Spinal cord (tissue), 10 donors: ENCODE measurements at places on chromosomes 5 and 9.

DNA sequence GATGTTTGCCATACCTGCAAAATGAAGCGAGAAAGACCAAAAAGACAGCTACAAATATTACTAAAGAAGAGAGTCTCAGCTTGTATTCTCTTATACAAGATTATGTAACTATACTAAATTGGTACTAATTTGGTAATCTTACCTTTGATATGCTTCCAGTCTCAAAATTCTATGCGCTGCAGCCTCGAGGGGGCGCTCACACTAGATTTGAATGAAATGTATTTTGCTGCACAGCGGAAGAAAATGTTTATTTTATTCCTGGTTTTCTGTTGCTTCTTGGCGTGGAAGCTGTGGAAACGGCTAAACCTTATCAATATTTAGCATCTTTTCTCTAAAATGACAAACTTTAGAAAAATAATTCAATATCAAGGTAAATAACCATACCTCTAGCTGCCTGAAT, 267.0 kb upstream of the NUDT12 start:
- no peaks in the 10 kb centered on the region for H3K27me3 ChIP-seq
- DNase-seq, result no peak
- H3K27ac ChIP-seq, result no peak overlapping the region
- H3K4me3 ChIP-seq, result no peak overlapping the region

- no peak for DNase-seq
- H3K36me3 ChIP-seq, result no peaks in the 10 kb centered on the region
Measured at GRCh38 chr9:100014846-100015245, 84.0 kb downstream of the ERP44 start.

DNA sequence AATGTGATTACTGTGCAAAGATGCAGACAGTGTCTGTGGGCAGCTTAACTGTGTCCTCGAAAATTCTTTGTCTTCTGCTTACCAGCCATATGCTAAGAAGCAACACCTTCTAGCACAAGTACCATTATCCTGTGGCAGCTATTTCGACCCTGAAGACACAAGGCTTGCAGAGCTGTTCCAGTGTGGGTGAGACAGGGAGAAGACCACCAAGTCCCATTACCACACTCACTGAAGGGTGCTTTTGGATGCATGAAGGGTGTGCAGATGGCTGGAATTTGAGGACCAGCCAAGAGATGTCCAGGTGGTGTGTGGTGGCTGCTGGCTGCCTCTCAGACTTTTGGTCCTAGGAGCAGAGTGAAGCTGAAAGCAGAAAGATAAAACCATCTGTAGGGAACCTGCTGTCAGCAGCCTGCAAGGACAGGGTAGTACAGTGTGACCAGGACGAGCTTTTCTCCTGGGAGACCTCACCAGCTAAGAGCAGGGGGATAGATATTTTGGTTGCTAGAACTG, 161.8 kb downstream of the ICE1 start:
- no peaks in the 10 kb centered on the region for H3K27me3 ChIP-seq
- no peaks in the 10 kb centered on the region for H3K36me3 ChIP-seq
- H3K27ac ChIP-seq, result no peak overlapping the region
- no peak overlapping the region for H3K4me3 ChIP-seq

DNA sequence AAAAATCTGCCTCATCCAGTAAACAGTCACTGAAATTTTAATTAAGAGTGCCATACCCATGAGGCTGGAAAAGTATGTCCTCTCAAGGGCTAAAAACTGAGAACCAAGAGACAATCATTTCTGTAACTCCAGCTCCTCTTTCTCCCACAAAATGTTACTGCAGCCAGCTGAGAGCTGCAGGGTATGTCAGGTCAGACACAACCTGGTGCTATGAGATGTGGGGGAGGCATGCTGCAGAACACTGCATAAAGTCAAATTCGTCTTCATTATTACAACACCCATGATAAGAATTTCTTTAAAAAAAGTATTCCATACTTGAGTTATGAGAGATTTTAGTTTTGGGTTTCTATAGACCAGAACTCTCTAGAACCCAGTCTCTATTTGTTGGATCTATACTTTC, 162.2 kb downstream of the CDC42SE2 start:
- peaks cover 25% of the 10 kb centered on the region for H3K36me3 ChIP-seq
